Activated CD4-positive, alpha-beta T cell treated with anti-CD3 and anti-CD28 coated beads, Interleukin-2, amount 10 ng/mL, durations not matched to agents 7 days and 5 days (primary cell): ENCODE measurements at places on chromosomes 3 and 15.
A peak's percentile ranks its signal among the peaks of the same experiment; 100 is the strongest.

DNA sequence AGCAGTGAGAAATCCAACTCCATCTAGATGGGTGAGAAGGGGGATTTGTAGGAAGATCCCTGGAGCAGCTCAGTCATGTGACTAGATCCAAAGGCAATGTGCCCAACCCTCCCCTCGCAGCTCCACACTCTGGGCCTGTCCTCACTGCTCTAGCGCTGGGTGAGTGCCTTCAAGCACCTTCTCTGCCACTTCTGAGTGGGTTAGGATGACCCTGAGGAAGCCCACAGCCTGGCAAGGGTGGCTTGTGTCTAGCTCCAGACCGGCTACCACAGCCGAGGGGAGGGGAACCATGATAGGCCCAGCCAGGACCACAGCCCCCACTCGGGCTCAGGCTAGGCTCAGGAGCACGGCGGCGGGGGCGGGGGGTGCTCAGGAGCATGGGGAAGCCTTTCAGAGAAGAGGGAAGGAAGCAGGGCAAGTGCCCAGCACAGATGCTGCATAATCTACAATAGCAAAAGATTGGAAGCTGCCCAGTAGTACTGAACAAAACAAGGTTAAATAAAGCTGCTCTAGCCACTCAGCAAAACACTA is 1.7 kb downstream of the SPATA12 start:
- DNase-seq = no peak

GRCh38 chr15:88690331-88690730 is 51.5 kb downstream of the ISG20 start:
- DNase-seq = no peak

GRCh38 chr3:183731611-183732010 is 34.0 kb downstream of the YEATS2 start:
- no peak for DNase-seq

GRCh38 chr15:47561102-47561501 is 156.2 kb upstream of the SEMA6D start:
- DNase-seq = no peak

- DNase-seq = no peak
These were observed 727.7 kb downstream of the FHIT start for GRCh38 chr3:60523536-60523935.

- no peak for DNase-seq
These were observed 98.8 kb upstream of the WNT5A start for GRCh38 chr3:55585856-55586255.

GRCh38 chr15:38084289-38084688 is 149.8 kb downstream of the TMCO5A start:
- no peak for DNase-seq

GRCh38 chr15:27084844-27085243 is 113.9 kb downstream of the GABRG3 start:
- DNase-seq = no peak

DNA sequence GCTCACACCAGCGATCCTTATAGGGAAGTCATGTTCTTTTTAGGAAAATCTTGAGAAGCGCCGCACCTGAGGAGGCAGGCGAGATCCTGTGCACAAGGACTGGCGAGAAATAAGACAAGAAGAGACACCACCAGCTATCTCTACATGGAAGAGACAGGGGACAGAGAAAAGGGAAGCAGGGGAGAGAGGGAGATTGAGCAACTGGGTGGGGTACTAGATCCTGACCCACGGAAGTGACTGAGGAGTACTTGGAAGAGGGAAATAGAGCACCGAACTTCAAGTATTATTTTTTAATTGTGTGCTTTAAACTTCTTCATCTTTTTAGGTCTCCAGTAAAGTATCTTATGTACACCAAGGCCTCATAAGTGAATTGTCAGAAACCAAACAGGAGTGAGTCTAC is 742.0 kb upstream of the LMCD1 start:
- DNase-seq = no peak

- DNase-seq = no peak
These were observed 47.2 kb upstream of the IQSEC1 start for GRCh38 chr3:13120289-13120927.

- DNase-seq = no peak
These were observed 43.6 kb upstream of the NMNAT3 start for GRCh38 chr3:139721370-139721769.

- no peak for DNase-seq
These were observed 15.7 kb downstream of the RFT1 start for GRCh38 chr3:53114412-53115074.

DNA sequence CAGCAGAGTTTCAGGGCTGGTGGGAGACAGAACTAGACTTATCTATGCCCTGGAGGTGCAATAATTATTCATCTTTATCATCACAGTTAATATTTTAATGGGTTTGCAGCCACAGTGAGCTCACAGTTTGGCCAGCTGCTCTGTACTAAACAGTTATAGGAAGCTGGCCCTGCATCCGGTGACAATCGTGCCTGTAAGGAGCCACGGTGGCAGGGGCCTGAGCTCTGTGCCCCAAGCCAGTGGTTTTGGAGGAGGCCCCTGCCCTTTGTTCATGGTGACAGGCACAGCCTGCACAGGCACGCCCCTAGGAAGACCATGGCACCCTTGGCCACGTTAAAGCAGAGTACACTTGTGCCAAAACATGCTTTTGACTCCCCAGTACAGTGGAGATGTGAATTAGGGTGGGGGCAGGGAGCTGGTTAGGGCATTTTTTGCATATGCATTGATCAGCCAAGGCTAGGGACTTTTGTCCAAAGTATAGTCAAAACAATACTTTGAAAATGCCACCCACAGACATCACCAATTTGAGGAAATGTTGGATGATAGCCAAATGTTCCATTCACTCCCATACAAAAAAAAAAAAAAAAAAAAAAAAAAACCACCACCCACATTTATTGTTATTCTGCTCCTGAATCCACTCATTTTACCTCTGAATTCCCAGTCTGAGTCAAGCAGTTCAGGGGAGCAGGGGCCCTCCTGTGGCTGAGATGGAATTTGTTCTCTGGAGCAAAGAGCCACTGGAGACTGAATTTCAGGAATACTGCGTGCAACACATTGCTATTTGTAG is 3.4 kb upstream of the RFTN1 start:
- DNase-seq = peak; percentile 29

GRCh38 chr3:36695769-36696137 is 68.6 kb downstream of the DCLK3 start:
- no peak for DNase-seq
